Psoas muscle (tissue), 8 donors: ENCODE measurements at places on chromosomes 6 and 20. TPM values are rescaled to one million over a fixed set of nuclear protein-coding genes. Genes with fewer than 3 reads are reported as not detected.
A peak's percentile ranks its signal among the peaks of the same experiment; 100 is the strongest.

DNA sequence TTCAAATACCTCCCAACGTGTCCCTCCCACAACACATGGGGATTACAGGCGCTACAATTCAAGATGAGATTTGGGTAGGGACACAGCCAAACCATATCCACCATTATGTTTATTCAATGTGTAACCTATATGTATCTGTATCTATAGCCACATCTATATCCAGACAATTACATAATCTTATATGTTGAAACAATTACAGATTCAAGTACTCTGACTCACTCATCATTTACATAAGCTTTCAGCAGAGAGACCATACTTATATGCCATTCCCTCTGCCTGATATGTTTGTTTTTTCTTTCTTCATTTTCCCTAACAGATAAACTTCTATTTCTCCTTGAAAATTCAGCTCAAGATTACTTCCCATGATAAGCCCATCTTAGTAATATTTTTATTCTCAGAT, 163.6 kb downstream of the LAMA2 start:
- no peak overlapping the region for H3K4me3 ChIP-seq
- no peaks in the 10 kb centered on the region for H3K27me3 ChIP-seq
- DNase-seq: no peak
- peaks cover 9% of the 10 kb centered on the region for H3K36me3 ChIP-seq

Gene WFDC2
- total RNA-seq: 0.74 TPM

DNA sequence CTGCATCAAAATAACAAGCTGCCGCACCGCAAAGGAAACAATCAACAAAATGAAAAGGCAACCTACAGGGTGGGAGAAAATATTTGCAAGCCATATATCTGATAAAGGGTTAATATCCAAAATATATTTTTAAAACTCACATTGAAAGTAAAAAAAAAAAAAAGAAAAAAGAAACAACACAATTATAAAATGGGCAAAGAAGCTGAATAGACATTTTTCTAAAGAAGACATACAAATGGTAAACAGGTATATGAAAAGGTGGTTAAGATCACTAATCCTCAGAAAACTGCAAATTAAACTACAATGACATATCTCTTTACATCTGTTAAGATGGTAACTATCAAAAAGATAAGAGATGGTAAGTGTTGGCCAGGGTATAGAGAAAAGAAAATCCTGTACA, 105.4 kb upstream of the LY86 start:
- H3K4me3 ChIP-seq: no peak overlapping the region
- no peak for DNase-seq
- H3K27me3 ChIP-seq: no peaks in the 10 kb centered on the region
- H3K27ac ChIP-seq: no peak overlapping the region
- H3K4me1 ChIP-seq: no peaks in the 10 kb centered on the region
- no peaks in the 10 kb centered on the region for H3K36me3 ChIP-seq

DNA sequence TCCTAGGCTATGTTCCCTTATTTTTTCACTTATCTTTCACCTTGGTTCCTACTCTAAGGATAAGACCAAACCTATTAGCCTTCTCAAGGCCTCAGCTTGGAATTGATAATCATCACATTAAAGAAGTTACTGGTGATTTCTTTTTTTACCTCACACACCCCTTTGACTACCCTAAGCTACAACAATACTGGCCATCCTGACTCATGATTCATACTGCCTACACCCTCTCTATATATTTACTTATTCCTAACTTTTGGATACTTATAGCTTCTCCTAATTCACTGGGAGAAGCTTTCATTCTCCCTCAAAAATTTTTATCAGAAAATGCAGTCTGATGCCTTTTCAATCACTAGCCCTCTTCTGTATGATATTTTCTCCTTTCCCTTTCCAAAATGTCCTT, 256.1 kb downstream of the TBX18 start:
- H3K27ac ChIP-seq: no peak overlapping the region
- no peak for DNase-seq
- H3K4me3 ChIP-seq: no peak overlapping the region
- H3K27me3 ChIP-seq: no peaks in the 10 kb centered on the region

Gene DNAAF9
- total RNA-seq: 17.2 TPM

Gene OR2H1
- not detected for total RNA-seq

Gene TCF21
- 0.11 TPM for total RNA-seq

DNA sequence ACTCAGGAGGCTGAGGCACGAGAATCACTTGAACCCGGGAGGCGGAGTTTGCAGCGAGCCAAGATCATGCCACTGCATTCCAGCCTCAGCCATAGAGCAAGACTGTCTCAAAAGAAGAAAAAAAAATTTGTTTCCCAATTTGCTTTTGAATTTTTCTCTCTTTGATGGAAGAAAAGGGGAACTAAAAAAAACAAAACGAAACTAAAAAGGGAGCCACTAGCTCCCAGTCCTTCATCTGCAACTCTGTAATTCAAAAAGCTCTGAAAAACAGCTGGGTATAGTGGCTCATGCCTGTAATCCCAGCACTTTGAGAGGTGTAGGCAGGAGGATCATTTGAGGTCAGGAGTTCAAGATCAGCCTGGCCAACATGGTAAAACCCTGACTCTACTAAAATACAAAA, 9.5 kb downstream of the OVOL2 start:
- H3K4me3 ChIP-seq: no peak overlapping the region
- peaks cover 4% of the 10 kb centered on the region for H3K27me3 ChIP-seq

DNA sequence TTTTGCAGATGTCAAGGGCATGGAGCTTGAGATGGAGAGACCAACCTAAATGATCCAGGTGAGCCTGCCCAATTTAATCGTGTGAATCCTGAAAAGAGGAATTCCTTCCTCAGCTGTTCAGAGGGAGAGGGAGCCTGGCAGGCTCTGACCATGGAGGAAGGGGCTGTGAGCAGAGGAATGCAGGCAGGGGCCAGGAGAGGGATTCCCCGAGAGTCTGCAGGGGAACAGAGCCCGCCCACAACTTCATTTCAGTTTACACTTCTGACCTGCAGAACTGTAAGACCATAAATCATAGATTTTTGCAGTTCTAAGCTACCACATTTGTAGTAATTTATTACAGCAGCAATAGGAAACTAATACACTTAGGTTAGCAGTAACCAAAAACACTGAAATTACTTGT, 164.1 kb downstream of the TBXT start:
- no peaks in the 10 kb centered on the region for H3K36me3 ChIP-seq
- H3K4me3 ChIP-seq: no peak overlapping the region
- H3K4me1 ChIP-seq: no peaks in the 10 kb centered on the region
- no peak for DNase-seq

DNA sequence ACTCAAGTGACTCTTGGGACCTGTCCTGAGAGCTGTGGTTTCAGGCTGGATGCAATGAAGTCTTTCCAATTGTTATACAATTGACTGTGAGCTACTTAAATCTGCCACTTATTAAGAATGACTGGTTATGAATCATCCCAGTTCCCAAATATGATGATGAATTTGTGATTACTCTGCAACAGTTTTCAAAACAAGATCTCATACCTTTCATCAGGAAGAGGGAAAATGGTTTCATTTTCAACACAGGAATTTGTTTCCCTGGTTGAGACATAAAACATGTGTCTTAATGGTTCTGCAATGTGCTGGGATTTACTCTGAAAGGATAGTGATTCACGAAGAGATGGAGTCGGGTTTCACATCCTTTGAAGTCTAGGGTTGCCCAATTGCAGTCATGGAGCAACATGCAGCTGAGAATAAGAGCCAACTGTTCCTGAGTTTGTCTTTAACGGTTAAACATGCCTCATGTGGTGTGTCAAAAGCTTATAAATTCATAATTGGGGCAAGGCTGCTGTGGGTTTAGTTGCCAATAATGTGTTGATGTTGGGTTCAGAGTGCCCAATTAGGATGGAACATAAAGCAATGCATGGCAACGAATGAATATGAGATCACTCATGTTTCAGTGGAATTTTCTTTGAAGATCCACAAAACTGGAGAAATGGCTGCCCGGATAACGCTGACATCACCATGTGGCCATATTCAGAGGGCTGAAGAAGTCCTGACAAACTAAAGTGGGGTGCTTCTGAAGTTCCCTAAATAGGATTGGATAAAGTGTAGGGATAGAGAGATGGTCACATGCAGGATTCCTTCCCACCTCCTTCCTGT, 41.0 kb downstream of the CYP24A1 start:
- H3K4me3 ChIP-seq: no peak overlapping the region
- no peaks in the 10 kb centered on the region for H3K27me3 ChIP-seq
- no peak for DNase-seq
- no peaks in the 10 kb centered on the region for H3K36me3 ChIP-seq

Gene FUT9
- total RNA-seq: not detected

Gene ENPP4
- 21.9 TPM for total RNA-seq

Gene KHDC1
- 0.89 TPM for total RNA-seq

DNA sequence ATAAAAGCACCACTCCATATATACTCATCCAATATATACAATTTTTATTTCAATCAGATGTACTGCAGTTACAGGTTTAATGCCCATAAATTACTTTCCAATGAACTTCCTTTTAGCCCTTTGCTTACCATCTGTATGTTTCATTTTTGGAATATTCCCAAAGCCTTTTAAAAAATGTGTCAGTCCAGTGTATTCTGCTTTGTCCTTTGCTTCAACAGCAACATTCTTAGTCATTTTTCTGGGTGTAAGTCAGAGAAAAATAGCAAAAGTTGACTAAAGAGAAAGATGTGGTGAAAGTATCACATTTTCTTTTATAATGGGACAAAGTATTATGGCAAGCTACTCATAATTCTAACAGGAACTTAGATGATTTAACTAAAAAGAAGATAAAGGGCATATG, 15.2 kb downstream of the DSE start:
- no peak overlapping the region for H3K4me3 ChIP-seq
- H3K27ac ChIP-seq: peak overlapping the region; percentile 67
- H3K4me1 ChIP-seq: peaks cover 63% of the 10 kb centered on the region
- DNase-seq: no peak
- no peaks in the 10 kb centered on the region for H3K36me3 ChIP-seq
